ENCODE measurements at places on chromosomes 12 and 14.

DNA sequence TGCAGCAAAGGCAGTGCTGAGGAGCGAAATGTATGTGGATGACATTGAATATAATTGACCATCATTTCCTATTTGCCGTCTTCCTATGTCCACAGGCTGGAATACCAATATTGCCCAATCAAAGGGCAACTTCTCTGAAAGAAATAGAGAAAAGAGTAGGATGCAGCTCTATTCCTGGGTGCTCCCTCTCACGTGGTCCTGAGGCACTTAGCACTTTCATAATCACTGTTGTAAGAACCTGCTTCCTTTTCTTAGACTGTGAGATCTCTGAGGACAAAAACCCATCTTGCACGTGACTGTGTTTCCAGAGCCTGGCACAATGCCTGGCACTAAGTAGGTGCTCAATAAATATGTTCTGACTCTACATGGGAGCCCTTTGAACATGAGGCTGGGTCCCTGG is 122.7 kb upstream of the CPM start:
- no peak for DNase-seq

DNA sequence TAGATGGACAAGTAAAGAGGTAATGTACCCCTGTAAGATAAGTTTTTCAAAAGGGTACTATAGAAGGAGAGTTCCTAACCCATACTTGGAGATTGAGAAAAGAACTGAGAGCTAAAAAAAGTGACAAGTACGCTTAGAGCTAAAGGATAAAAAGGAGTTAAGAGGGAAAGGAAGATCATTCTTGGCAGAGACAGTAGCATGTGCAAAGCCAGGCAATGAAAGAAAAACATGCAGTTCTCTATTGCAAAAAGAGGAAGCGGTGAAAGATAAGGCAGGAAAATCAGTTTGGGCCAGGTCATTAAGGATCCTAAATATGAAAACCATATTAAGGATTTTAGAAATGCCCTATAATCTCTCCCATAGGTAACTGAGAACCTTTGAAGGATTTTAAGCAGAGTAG is 500.4 kb upstream of the GARIN6 start:
- no peak for DNase-seq

DNA sequence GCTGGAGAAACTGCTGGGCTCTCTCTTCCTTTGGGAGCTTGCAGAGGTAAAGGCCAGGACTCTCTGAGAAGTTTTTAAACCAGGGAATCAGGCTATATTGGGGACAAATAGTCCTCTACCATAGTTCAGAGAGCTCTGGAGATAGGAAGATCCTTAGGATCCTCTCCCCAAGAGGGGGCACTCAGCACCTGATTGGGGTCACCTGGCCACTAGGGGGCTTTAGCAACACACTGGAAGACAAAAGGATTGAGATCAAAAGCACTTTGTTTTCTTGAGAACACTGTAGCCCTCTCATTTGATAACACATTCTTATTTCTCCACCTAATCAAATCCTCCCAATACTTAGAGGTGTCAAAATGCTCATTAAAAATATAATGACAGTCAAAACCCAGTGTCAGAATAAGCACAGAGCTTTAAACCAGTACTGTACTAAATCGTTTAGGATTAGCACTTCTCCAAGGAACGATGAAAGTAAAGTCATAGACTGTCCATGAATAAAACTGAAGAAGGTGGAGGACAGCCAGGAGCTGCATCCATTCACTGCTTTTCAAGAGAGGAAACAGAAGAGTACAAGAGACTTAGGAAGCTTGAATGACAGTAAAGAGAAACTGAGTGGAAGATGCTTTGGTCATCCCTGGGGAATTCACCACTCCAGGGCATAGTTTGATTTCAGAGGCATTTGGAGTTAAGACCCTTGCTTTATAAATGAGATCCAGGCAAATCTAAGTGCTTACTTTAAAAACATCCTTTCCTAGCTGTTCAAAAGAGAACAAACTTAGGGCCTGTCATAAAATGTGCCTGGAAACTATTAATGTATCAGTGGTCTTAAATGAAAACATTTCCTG is 26.5 kb downstream of the BMP4 start:
- DNase-seq = peak; percentile 29

- no peak for DNase-seq
These were observed 60.6 kb downstream of the CCDC85C start for GRCh38 chr14:99543370-99543769.

DNA sequence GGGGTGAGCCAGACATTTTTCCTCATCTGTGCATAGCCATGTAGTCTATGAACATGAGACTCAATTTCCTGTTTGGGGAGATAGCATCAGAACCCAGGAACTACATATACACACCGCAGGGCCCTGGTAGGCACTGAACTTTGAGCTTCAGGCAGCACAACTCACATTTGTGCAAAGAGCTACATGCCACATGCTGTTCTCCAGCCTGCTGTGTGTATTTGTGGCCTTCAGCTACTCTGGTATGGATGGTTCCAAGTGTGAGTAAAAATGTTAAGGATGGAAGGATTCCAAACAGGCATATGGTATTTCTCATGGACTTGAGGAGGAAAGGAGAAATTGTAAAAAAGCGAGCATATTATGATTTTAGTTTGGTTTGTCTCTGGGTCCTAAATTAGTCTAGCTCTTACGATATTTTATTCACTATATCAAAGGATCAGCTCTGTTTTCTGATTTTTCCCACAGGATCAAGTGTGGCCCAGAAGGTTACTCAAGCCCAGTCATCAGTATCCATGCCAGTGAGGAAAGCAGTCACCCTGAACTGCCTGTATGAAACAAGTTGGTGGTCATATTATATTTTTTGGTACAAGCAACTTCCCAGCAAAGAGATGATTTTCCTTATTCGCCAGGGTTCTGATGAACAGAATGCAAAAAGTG is 422.4 kb upstream of the OR4E1 start:
- no peak for DNase-seq

- peak; percentile 58 for DNase-seq
These were observed 42.2 kb upstream of the MANSC4 start for GRCh38 chr12:27822076-27822712.

DNA sequence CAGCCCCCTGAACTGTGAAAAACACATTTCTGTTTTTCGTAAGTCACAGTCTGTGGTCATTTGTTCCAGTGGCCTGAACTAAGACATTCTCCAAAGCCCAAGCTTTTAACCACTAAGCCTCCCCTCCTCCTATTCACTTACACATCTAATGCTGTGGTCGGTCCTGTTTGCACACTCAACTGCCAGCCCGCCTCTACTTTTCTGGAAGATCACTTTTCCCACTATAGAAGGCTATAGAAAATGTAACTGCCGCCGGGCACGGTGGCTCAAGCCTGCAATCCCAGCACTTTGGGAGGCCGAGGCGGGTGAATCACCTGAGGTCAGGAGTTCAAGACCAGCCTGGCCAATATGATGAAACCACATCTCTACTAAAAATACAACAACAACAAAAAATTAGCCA is 524.7 kb upstream of the TMEM132C start:
- no peak for DNase-seq

DNA sequence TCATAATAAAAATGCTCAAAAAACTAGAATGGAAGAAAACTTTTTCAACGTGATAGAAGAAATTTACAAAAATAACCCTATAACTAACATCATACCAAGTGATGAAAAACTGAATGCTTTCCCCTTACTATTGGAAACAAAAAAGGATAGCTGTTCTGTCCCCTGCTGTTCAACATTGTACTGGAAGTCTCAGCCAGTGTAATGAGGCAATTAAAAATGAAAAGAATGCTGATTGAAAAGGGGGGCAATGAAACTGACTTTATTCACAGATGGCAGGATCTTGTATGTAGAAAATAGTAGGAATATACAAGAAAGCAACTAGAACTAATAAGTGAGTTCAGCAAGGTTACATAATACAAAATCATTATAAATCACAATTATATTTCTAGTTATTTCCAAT is 337.9 kb upstream of the KITLG start:
- DNase-seq = no peak

DNA sequence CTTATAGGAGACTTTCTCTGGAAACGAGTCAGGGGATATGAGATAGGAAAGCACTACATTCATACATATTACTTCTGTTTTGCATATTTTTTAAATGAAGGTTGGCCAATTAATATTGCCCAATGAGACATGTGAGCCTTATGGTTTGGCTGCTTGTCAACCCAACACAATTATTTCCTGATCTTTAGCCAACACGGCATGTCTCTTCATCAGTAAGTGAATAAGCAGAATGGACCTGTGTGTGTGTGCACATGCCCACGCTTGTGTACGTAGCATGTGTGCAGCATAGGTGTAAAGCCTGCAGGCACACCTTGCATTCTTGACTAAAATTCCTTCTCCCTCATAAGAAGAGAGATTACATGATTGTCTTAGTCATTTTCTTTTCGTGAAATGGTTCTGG is 88.3 kb downstream of the STON2 start:
- no peak for DNase-seq

GRCh38 chr12:113464452-113464775 is 7.3 kb downstream of the LHX5 start:
- DNase-seq = no peak

DNA sequence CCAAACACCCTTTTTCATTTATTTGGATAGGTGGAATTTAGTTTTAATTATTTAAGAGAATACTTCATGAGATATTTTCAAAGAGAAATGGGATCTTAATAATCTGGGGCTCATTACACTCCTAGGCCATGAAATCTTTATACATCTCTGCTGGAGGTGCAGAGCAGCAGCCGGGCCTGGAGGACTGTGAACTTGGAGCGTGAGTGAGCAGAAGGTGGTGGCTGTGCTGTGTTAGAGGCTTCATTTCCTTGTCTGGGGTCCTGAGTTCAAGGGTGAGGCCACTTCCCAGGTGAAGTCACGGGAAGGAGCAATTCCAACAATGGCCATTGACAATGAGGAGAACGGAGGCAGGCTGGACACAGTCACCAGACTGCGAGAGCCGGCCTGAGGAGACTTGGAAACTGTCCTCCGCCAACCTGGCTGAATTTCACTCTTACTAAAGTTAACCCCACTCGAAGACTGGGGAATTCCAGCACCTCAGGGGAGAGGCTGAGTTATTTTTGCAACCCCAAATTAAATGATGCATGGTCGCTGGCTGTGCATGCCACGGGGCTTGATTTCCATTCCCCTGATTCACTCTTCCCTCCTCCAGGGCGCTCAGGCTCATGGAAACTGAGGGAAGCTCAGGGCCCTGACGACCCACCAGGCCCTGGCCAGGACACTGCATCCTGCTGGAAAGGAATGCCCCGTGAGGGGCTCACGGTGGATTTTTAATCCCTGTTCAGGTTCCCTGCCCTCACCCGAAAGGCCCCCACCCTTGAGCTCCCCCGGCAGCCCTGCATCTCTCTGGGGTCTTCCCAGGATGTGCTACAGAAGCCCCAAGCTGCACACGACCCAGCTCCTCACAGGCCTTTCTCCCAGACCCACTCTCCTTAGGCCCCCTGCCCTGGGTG is 22.6 kb upstream of the TRAF3 start:
- DNase-seq = peak; percentile 80

DNA sequence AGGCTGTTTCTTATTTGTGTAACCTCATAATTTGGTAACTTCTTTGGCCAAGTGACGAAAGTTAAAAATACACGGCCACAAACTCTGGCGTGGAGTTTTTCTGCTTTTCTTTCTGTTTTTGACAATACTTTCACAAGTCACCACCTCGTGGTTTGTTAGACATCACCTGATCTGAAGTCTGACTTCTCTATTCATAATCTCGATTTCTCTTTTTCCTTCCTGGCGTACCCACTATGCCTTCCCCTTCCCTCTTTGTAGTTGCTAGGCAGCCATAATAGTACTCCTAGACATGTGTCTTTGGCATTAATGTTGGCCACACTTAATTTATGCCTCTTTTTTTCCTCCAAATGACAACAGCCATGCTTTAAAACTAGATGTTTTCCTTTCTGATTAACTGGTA is 97.6 kb downstream of the POLR3B start:
- peak; percentile 16 for DNase-seq

DNA sequence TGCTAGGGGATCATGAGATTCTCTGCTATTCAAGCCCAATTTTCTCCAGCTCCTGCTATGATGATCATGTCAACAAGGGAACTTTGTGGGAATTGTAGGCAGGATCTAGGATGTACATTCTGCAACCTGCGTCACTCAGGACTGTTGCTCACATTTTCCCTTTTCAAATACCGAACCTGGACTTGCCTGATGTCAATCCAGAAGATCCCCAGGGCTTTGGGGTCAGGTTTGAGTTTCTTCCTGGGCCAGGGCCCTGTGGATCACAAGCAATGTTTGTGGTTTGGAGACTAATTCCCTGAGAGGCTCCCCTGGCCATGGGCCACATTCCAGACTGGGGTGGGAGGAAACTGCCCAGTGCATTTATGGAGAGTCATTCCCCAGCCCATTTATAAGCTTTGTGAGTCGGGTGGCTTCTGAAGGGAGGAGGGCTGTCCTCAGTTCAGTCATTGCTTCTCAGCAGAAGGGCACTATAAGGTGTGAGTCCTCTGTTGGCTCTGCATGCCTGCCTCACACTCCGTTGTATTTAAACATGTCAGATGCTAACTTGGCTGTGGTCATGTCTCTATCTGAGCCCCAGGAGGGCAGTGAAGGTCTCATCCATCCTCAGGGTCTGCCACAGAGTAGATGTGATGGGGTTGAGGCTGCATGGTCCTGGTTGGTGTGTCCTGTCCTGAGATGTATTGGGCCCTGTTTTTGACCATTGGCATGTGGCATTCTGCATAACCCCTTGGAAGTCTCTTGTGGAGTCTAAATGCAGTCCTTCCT is 6.5 kb downstream of the KRT86 start:
- no peak for DNase-seq

GRCh38 chr14:50745401-50746058 is 77.4 kb upstream of the SAV1 start:
- no peak for DNase-seq

DNA sequence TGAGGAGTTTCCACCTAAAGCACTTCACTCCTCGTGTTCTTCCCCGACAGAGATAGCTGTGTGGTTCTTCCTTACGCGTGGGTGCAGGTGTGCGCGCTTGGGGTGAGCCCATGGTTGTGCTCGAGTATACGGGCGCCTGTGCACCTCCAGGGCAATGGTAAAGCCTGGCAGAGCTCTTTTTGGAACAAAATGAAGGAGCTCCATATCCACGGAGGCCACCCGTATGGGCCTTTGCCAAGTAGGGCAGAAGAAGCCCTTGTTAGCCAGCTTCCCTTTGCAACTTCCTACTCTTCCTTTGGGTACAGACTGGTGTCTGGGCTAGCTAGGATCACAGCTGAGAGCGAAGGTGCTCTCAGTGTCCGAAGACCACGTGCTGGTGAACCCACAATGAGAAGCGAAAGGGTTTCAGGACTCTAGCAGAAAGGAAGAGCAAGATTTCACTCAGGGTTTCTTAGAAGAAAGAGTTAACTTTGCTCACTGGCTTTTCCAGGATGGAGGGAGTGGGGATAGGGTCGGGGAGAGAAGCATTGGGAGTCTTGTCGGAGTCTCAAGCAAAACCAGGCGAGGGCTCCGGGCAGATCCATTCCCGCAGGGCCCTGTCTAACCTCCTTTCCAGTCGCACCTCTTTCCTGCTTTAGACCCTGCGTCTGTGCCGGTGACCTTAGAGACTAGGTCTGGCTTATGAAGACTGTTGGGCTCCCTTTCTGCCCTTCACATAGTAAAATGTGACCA is 960 bp upstream of the LRFN5 start:
- DNase-seq = no peak

GRCh38 chr12:123131291-123131832 is 19.5 kb downstream of the PITPNM2 start:
- DNase-seq = no peak

GRCh38 chr14:67428501-67429031 is 16.6 kb upstream of the PLEK2 start:
- no peak for DNase-seq

- DNase-seq = no peak
These were observed 334.9 kb upstream of the DIO2 start for GRCh38 chr14:80545935-80546854.

All from GM10248 (cell line).